ENCODE measurements at places on chromosomes 5 and 9.

DNA sequence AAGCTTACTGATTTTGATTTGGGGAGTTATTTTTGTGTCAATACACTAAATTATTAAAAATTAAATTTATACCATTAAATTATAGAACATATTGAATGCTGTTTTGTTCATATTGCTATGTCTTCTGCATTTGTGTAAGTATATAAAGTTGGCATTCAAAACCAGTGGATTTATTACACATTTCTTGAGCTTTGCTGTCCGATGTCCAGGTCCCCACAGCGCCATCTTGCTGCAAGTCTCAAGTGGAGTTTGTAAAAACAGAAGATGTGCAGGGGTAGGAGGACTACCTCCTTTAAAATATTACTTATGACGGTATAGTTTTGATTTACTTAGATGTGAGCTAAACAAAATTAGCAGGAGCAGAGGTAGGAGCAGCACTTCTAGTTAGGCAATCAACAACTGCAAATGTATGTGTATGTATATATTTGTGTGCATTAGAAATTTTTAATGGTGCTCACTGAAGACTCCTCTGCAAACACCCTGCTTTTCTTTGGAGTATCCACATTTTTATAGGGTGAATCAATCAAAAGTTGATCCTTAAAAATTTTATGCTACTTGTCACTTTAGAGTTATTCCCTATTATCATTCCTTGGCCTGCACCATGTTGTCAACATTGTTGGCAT lies 37.4 kb downstream of the CPEB4 start:
- no peak for DNase-seq

- DNase-seq, result peak; percentile 24
Observed at GRCh38 chr5:65721720-65722574, at the start of the genes NLN and SGTB. TSS of gene NLN (plus strand) at chr5:65722205. CDS start at chr5:65722374, 169 bp downstream. TSS of gene SGTB (minus strand) at chr5:65722109. CDS start at chr5:65720807, 1,302 bp downstream.

DNA sequence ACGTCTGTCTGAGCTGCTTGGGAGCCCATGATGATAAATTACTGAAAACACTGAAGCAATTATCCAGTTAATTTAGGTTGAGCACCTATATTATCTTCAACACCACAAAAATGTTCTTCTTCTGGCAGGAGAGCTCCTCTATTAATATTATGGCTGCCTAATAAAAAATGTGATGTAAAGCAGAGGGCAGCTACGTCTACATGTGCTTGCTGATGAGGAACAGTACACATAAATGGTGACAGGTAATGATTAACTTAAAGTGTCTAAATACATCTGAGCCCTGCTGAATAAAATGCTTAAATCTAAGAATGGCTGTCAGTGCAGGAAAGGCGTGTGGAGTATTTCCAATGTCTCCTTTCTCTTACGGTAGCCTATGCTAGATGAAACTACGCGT lies 131.3 kb upstream of the NR3C1 start:
- no peak for DNase-seq

DNA sequence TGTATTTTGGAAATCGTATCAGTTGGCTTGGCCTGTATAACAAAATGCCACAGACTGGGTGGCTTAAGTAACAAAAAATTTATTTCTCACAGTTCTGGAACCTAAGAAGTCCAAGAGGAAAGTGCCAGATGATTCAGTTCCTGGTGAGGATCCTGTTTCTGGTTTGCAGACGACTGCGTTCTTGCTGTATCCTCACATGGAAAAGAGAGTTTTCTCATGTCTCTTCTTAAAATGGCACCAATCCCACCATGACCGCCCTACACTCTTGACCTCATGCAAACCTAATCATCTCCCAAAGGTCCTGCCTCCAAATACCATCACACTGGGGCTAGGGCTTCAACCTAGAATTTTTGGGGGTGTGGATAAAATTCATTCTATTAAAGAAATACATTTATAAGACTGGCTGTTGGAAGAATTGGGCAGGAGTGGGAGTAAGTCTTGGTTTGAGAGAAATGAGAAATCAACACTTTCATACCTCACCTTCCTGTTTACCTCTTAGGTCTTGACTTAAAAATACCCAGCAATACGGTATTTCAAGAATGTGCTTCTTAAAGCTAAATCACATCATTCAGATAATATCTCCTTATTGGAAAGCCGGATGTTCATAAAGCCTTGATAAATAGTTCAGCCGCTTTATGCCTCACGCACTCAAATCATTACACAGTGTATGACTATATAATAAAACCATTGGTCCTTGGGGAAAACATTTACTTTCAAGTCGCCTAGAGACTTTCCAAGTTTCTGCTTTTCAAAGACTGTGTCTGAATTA lies 28.7 kb downstream of the PTTG1 start:
- no peak for DNase-seq

- DNase-seq, result no peak
Observed at GRCh38 chr5:85159395-85159794, 774.7 kb upstream of the EDIL3 start.

DNA sequence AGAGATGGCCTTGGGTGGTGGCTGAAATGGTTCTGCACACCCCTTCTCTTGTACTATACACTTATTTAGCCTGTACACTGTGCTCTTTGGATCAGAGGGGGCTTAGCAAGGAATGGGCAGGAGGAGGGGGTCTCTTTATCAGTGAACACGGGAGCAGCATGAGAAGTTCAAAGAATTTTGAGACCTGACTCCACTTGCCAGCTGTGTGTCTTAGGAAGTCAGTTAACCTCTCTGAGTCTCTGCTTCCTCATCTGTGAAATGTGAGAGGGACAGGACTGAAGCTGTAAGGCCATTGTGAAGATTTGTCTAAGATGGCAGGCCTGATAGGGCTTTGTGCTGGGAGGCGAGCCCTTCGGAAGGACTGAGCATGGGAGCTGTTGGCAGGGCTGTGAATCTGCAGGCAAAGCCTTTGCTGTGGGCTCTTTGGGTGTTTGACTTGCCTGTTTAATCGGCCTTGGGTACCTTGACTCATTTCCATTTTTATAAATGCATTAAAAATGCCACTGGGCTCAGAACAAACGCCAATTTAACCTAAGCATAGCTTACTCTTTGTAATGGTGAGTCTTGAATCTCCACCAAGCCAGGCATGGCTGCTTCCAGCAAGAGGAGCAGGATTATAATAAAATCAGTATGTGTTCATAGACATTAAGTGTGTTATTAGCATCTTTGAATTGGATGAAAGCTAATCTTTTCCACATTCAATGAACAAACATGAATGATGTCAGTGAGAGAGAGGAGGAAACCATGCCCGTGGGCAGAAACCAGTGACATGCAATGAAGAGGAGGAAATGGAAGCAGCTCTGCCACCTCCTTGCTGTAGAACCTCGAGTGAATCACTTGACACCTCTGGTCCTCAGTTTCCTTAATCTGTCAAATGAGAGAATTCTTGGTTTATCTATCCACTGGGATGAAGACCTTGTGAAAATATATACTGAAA lies 89.4 kb downstream of the MACROH2A1 start:
- no peak for DNase-seq
